ENCODE measurements at places on chromosomes 11 and 22. TPM values are rescaled to one million over a fixed set of nuclear protein-coding genes. Genes with fewer than 3 reads are reported as not detected.

PLAAT4 gene
- total RNA-seq, result 49.2 TPM

VPREB1 gene
- not detected for total RNA-seq

OR52H1 gene
- not detected for total RNA-seq

COX8A gene
- total RNA-seq, result 186 TPM

HSCB gene
- 11.6 TPM for total RNA-seq

INPP5J gene
- total RNA-seq, result 0.13 TPM

MIOX gene
- total RNA-seq, result not detected

ENTHD1 gene
- total RNA-seq, result not detected

ANGPTL5 gene
- not detected for total RNA-seq

IL17REL gene
- not detected for total RNA-seq

LYVE1 gene
- 24.2 TPM for total RNA-seq

GLB1L2 gene
- total RNA-seq, result 0.66 TPM

CFL1 gene
- total RNA-seq, result 242 TPM

SYT7 gene
- total RNA-seq, result 31.6 TPM
